ENCODE measurements at places on chromosomes 13 and 19. TPM values are rescaled to one million over a fixed set of nuclear protein-coding genes. Genes with fewer than 3 reads are reported as not detected.

The NLRP7 gene
- total RNA-seq, result 0.15 TPM

The ZNF470 gene
- total RNA-seq, result 3.5 TPM

The FFAR1 gene
- total RNA-seq, result not detected

The MAST1 gene
- 0.15 TPM for total RNA-seq

The CLC gene
- not detected for total RNA-seq

The PNMA8A gene
- 1.5 TPM for total RNA-seq

The LIM2 gene
- not detected for total RNA-seq

The CEACAM4 gene
- total RNA-seq, result 5.6 TPM

The AXL gene
- total RNA-seq, result 92.7 TPM

The PTGER1 gene
- total RNA-seq, result 0.62 TPM

DNA sequence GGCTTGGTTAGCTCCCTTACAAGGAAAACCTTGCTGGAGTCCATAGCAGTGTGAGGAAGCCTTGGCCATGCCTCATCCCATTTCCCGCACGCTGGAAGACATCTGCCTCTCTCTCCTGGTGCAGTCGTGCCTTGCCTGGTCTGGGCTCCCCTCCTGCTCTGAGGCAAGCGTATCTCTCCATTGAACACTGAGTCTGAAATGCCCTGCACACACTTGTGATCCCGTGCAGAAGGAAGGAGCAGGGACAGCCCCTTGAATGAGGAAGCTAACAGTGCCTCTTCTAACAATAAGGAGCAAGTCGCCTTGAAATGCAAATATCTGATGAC lies 407 bp upstream of the ZNF440 start:
- peak overlapping the region; percentile 91 for H3K27ac ChIP-seq
- H3K4me3 ChIP-seq, result peak overlapping the region; percentile 87
- DNase-seq, result no peak
- H3K4me1 ChIP-seq, result peaks cover 9% of the 10 kb centered on the region

GRCh38 chr13:91773591-91774227 lies 375.3 kb downstream of the GPC5 start:
- no peaks in the 10 kb centered on the region for H3K4me1 ChIP-seq
- H3K4me3 ChIP-seq, result no peak overlapping the region
- no peaks in the 10 kb centered on the region for H3K36me3 ChIP-seq
- DNase-seq, result no peak
- H3K27me3 ChIP-seq, result no peaks in the 10 kb centered on the region

GRCh38 chr19:1690699-1691307 lies 38.4 kb upstream of the TCF3 start:
- no peak overlapping the region for H3K27ac ChIP-seq
- DNase-seq, result peak; percentile 71
- H3K36me3 ChIP-seq, result no peaks in the 10 kb centered on the region
- H3K4me1 ChIP-seq, result no peaks in the 10 kb centered on the region

- no peaks in the 10 kb centered on the region for H3K36me3 ChIP-seq
- H3K27me3 ChIP-seq, result no peaks in the 10 kb centered on the region
- DNase-seq, result peak; percentile 61
- H3K4me1 ChIP-seq, result peaks cover 5% of the 10 kb centered on the region
Measured at GRCh38 chr13:51849145-51850101, 4.4 kb upstream of the TMEM272 start.

DNA sequence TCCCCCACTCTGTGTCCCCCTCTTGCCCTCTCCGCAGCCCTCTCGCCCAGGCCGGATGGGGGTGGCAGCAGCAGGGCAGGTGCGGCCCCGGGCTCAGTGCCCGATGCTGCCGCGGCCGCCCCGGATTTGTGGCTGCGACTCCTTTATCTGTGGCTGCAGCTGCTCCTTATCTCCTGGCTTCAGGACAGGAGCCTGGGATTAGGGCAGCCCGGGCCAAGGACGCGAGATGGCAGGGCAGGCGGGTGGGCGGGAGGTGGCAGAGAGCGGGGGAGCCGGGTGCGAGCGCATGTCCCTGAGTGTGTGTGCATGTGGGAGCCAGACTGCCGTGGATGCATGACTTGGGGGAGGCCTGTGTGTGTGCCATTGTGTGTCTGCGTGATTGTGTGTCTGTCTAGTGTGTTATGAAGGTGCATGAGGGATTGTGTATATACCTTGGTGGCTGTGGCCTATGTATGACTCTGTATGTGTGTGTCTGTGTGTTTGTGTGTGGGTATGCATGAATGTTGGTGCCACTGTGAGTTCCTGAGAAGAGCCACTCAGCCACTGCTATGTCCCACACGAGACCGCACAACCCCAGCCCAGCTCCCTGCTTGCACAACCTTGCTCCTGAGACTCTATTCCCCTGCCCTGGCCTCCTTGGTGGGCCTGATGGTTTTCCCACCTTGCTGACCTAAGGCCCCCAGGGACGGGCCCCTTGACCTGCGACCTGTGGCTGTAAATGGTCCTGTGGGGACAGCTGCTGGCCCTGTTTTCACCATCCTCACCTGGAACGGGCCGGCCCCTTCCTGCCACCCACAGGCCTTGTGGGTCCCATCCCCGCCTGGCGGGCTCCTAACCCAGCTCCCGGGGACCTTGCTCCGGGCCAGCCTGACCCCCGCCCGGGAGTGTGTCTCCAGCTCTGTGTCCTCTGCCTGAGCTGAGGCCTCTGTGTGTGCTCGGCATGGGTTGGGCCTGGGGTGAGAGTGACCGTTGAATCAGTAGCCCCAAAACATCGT lies 5.3 kb upstream of the NRTN start:
- H3K4me3 ChIP-seq, result no peak overlapping the region
- DNase-seq, result no peak
- no peak overlapping the region for H3K27ac ChIP-seq

DNA sequence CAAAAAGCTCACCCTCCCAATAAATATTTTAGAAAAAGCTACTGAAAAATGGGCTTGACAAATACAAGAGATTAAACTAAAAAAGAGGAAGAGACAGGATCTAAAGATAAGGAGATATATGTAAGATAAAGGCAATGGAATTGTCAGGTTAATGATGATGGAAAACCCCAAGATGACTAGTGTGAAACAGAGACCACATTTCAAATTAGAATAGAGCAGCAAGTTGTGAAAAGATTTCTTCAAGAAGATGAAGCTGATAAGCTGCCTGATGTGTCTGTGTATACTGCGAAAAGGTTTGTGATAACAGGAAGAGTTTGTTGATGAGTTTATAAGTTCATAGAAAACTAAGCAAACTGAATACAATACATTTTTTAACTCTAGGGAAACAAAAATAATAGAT lies 840.1 kb upstream of the SLITRK5 start:
- no peaks in the 10 kb centered on the region for H3K36me3 ChIP-seq
- H3K27me3 ChIP-seq, result no peaks in the 10 kb centered on the region
- H3K4me3 ChIP-seq, result no peak overlapping the region
- DNase-seq, result no peak
- H3K4me1 ChIP-seq, result no peaks in the 10 kb centered on the region

GRCh38 chr13:40381935-40382764 lies 284.3 kb downstream of the FOXO1 start:
- no peak for DNase-seq
- no peak overlapping the region for H3K27ac ChIP-seq
- no peaks in the 10 kb centered on the region for H3K36me3 ChIP-seq
- H3K27me3 ChIP-seq, result no peaks in the 10 kb centered on the region
- H3K4me3 ChIP-seq, result no peak overlapping the region

DNA sequence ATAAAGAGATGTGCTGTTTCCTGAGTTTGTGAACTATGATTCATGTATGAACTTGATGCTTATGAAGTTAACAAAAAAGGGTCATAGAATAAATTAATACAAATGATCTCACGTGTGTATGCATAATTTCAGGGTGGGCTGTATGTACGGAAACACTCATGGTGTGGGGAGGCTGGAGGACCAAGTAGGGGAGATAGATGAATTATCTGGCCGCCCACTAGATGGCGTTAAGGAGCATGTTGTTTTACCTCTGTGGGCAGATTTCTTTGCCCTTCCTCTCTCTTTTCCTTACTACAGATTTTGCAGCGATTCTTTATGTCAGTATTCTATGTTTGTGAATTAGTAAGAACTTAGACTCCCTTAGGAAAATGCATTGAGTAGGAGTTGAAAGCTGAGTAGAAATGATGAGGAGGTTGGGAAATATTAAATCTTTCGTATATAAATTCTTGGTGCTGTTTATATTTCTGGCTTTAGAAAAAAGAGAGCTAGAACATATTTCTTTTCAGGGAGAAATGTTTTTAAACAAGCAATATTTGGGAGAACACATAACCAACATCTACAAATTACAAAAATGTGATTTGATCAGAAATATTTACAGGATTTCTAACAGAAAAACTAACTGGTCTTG lies 47.4 kb upstream of the TMTC4 start:
- no peak overlapping the region for H3K4me3 ChIP-seq
- H3K4me1 ChIP-seq, result no peaks in the 10 kb centered on the region
- no peaks in the 10 kb centered on the region for H3K36me3 ChIP-seq
- no peak overlapping the region for H3K27ac ChIP-seq
- no peaks in the 10 kb centered on the region for H3K27me3 ChIP-seq

- no peak overlapping the region for H3K27ac ChIP-seq
- H3K4me1 ChIP-seq, result no peaks in the 10 kb centered on the region
- no peaks in the 10 kb centered on the region for H3K27me3 ChIP-seq
- no peaks in the 10 kb centered on the region for H3K36me3 ChIP-seq
- no peak for DNase-seq
- H3K4me3 ChIP-seq, result no peak overlapping the region
Measured at GRCh38 chr13:75679459-75679858, 43.3 kb downstream of the LMO7 start.

- H3K36me3 ChIP-seq, result no peaks in the 10 kb centered on the region
- no peak overlapping the region for H3K4me3 ChIP-seq
- no peaks in the 10 kb centered on the region for H3K27me3 ChIP-seq
- no peak overlapping the region for H3K27ac ChIP-seq
Measured at GRCh38 chr13:35549481-35549880, 73.0 kb upstream of the MAB21L1 start.

GRCh38 chr19:6039566-6040225 lies 61.8 kb upstream of the RANBP3 start:
- peaks cover 49% of the 10 kb centered on the region for H3K36me3 ChIP-seq
- H3K27me3 ChIP-seq, result no peaks in the 10 kb centered on the region
- DNase-seq, result peak; percentile 35
- no peak overlapping the region for H3K27ac ChIP-seq
- no peak overlapping the region for H3K4me3 ChIP-seq
- no peaks in the 10 kb centered on the region for H3K4me1 ChIP-seq

- H3K4me3 ChIP-seq, result no peak overlapping the region
- no peak overlapping the region for H3K27ac ChIP-seq
- no peak for DNase-seq
- H3K36me3 ChIP-seq, result no peaks in the 10 kb centered on the region
Measured at GRCh38 chr13:97422118-97423054, 11.6 kb upstream of the RAP2A start.

DNA sequence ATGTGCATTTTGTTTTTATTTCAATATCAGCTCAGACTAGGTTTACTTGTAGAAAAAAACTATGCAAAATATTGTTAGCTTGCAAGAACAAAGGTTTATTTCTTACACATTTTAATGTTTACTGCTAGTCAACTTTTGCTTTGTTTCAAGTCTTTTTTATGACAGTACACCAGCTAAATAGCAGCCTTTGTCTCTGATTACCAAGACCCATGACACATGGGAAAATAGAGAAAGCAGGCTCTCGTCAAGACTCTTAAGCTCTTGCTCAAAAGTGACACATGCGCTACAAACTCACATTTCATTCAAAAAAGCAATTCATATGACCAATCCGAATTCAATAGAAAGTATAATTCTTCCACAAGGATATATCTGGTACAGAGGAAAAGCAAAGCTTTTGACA lies 642.3 kb upstream of the SLITRK1 start:
- H3K27ac ChIP-seq, result no peak overlapping the region
- no peak for DNase-seq
- H3K27me3 ChIP-seq, result no peaks in the 10 kb centered on the region
- H3K36me3 ChIP-seq, result no peaks in the 10 kb centered on the region

- H3K27ac ChIP-seq, result no peak overlapping the region
- no peak overlapping the region for H3K4me3 ChIP-seq
- no peak for DNase-seq
- H3K36me3 ChIP-seq, result no peaks in the 10 kb centered on the region
Measured at GRCh38 chr19:57267291-57267690, 13.0 kb upstream of the ZNF460 start.

- H3K27ac ChIP-seq, result no peak overlapping the region
- H3K4me1 ChIP-seq, result no peaks in the 10 kb centered on the region
- no peaks in the 10 kb centered on the region for H3K36me3 ChIP-seq
- H3K4me3 ChIP-seq, result no peak overlapping the region
- no peak for DNase-seq
Measured at GRCh38 chr19:30091856-30092255, 149.8 kb downstream of the URI1 start.

DNA sequence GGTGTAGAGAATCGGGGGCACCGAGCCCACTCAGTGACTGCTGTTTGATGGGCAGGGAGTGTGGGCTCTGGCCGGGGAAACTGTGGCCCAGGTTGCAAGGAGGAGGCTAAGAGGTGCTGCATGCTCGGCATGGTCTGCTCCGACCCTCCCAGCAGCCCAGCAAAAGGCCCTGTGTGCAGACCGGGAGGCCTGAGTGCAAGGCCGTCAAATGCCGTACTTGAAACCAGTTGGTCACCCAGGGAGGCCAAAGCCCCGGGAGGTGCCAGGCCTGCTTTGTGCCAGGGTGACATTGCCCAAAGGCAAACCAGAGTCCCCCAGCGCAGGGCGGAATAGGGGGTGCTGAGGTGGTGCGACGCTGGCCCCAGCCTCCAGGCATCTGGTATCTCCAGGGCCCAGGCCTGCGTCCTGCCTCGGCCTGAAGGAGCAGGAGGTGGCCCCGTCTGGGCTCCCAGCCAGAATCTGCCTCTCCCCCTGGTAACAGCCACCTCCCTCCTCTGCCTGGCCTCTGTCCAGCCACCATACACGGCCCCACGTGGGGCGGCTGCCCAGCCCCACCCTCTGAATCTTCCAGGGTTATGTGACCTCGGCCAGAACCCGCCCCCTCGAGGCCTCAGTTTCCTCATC lies 4.0 kb downstream of the PIK3R2 start:
- no peaks in the 10 kb centered on the region for H3K27me3 ChIP-seq
- peaks cover 52% of the 10 kb centered on the region for H3K4me1 ChIP-seq
- peak overlapping the region; percentile 59 for H3K27ac ChIP-seq
- peaks cover 15% of the 10 kb centered on the region for H3K36me3 ChIP-seq

- no peaks in the 10 kb centered on the region for H3K36me3 ChIP-seq
- no peaks in the 10 kb centered on the region for H3K4me1 ChIP-seq
- H3K4me3 ChIP-seq, result no peak overlapping the region
- H3K27ac ChIP-seq, result no peak overlapping the region
- H3K27me3 ChIP-seq, result no peaks in the 10 kb centered on the region
- no peak for DNase-seq
Measured at GRCh38 chr13:95327190-95327589, 25.9 kb upstream of the ABCC4 start.

DNA sequence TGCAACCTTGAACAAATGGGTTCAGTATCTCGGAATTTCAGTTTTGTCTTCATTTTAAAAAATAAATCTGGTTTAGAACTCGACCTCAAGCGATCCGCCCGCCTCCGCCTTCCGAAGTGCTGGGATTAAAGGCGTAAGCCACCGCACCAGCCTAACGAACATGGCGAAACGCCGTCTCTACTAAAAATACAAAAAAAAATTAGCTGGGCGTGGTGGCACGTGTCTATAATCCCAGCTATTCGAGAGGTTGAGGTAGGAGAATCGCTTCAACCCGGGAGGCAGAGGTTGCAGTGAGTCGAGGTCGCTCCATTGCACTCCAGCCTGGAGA lies 571 bp downstream of the ZNF302 start:
- H3K36me3 ChIP-seq, result peaks cover 34% of the 10 kb centered on the region
- peaks cover 25% of the 10 kb centered on the region for H3K4me1 ChIP-seq
- peak overlapping the region; percentile 82 for H3K4me3 ChIP-seq
- peak overlapping the region; percentile 99 for H3K27ac ChIP-seq

- H3K27ac ChIP-seq, result no peak overlapping the region
- peaks cover 31% of the 10 kb centered on the region for H3K27me3 ChIP-seq
- H3K4me1 ChIP-seq, result no peaks in the 10 kb centered on the region
- no peaks in the 10 kb centered on the region for H3K36me3 ChIP-seq
- no peak overlapping the region for H3K4me3 ChIP-seq
Measured at GRCh38 chr19:33628921-33629825, 7.4 kb downstream of the CHST8 start.

Data from lower lobe of right lung (tissue), 2 donors.